NCI-H1417 treated with DMSO at 0.1 percent for 48 hours (cell line): ENCODE measurements at places on chromosomes 16 and 17.

DNA sequence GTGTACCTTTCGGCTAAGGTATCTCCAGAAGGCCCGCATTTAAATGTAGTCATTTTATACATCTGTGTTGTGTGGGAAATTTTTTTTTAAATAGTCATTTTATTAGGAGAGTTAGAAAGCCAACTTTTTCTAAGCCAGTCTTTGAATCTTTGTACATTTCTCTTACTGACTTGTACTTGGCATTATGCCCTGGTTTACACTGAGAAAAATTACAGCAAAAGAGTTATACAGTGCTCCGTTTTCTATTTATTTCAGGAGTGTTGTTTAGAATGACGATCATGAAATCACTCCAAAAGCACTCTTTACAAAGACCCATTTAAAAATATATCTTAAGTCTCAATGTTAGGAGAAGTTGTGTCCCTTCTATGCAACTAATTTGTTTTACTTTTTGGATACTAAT, 91.8 kb downstream of the CYB561 start:
- no peak for DNase-seq

- no peak for DNase-seq
Measured at GRCh38 chr17:43655693-43656255, 5.9 kb downstream of the MEOX1 start.

GRCh38 chr16:11033629-11034420, 89.5 kb downstream of the CLEC16A start:
- no peak for DNase-seq

GRCh38 chr16:1834096-1834495, 7.1 kb downstream of the FAHD1 start:
- DNase-seq: no peak

DNA sequence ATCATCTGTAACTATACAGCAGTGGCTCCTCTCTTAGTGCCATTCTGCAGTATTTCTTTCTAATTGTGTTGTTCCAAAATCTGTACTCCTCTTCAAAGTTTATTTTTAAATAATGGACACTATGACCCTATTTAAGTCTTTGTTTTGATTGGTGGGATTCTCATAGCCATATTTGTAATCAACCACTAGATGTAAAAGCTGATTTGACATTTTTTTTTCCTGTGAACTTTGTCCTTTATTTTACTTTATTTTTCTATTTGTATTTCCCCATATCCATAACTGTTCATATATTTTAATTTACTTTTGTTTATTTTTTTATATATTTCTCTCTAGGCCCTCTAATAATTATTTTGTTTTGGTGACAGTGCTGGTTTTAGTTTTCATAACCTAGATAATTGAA, 544.4 kb downstream of the KCNJ2 start:
- no peak for DNase-seq

- no peak for DNase-seq
Measured at GRCh38 chr17:31806921-31807320, 52.1 kb downstream of the COPRS start.

DNA sequence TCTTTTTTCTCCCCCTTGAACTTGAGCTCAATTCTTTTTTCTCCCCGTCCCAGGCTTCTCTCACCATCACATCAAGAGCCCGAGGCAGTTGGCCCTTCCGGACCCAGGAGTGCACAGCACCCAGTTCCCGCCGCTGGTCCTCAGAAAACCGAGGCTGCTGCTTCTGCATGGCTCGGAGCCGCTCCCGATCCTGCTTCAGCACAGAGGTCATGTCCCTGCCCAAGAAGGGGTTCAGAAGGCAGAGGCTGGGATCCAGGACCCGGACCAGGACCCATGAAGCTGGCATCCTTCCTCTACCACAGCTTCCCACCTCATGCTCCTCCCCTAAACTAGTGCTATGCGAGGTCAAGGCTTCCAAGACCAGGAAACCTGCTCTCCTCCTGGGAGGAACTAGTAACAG, 10.5 kb downstream of the PER1 start:
- DNase-seq: no peak

GRCh38 chr17:78255953-78256706, 24.7 kb downstream of the TMEM235 start:
- no peak for DNase-seq

DNA sequence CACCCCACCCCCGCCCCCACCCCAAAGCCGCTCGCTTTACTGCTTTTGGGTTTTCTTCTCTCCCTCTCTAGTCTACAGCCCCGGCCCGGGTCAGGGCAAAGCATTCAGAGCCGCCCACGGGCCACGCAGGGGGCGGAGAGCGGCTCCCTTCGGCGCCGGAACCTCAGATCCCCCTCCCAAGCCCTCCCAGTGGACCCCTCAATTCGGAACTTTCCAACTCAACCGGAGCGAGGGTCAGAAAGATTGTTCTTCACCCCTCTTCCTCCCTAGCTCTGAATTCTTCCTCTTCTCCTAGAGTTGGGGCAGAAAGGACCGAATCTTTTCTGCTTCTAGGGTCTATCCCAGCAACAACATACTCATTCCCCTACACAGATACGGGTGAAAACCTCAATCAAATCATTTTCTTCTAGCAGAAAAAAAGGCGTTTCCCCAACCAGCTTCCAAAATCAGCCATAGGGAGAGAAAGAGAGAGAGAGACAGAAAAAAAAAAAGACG, 1.0 kb downstream of the HOXB2 start:
- DNase-seq: no peak

- DNase-seq: no peak
Measured at GRCh38 chr16:2278956-2279800, 11.3 kb upstream of the RNPS1 start.

DNA sequence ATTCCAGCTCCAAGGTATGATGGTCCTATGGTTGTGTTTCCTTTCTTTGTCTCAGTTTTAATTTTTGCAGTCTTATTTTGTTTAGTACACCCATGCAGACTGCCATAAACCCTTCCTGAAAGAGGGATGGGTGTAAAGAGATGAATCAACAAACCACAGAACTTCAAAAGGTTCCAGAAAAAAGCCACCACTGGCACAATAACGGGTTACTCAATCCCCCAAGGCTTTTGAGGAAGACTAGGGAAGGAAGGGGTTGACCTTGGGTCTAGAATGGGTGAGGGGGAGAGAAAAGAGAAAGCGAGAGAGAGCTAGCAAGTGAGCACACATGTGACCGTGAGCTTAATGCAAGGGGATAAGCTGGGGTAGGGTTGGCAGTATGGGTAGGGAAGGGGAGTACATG, 168.1 kb downstream of the XYLT1 start:
- no peak for DNase-seq

- DNase-seq: no peak
Measured at GRCh38 chr16:61721544-61721943, 314.7 kb downstream of the CDH8 start.

DNA sequence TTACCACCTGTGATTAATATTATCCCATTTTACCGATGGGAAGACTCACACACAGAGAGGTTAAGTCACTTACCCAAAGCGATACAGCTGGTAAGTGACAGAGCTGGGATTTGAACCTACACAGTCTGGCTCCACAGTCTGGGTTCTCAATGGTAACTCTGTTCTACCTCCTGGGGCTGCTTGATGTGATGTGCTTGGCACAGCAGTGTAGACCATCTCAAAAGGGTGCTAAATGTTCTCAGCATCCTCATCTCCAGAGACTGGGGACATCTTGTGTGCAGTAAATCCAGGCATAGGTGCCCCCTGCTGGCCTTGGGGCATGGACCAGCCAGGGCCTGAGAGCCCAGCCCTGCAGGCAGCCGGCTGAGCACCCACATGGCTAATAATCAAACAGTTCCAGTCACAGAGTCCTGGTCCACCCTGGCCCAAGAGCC, 15.4 kb upstream of the KATNB1 start:
- DNase-seq: no peak

GRCh38 chr17:45312477-45313420, 4.1 kb downstream of the MAP3K14 start:
- no peak for DNase-seq

DNA sequence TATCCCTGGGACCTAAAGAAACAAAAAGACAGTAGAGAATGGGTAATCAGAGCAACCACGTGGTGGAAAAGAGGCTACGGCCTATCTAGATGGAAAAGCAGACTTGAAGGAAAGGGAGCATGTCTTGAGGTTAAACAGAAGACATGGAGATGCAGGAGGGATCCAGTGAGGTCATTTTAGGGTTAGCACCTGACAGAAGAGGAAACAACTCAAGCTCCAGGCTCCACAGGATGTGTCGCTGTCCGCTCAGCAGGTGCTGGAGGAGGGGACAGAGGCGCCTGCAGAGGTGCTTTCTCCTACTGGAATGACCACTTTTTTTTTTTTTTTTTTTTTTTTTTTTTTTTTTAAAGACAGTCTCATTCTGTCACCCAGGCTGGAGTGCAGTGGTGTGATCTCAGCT, 47.5 kb upstream of the CLEC3A start:
- DNase-seq: no peak

DNA sequence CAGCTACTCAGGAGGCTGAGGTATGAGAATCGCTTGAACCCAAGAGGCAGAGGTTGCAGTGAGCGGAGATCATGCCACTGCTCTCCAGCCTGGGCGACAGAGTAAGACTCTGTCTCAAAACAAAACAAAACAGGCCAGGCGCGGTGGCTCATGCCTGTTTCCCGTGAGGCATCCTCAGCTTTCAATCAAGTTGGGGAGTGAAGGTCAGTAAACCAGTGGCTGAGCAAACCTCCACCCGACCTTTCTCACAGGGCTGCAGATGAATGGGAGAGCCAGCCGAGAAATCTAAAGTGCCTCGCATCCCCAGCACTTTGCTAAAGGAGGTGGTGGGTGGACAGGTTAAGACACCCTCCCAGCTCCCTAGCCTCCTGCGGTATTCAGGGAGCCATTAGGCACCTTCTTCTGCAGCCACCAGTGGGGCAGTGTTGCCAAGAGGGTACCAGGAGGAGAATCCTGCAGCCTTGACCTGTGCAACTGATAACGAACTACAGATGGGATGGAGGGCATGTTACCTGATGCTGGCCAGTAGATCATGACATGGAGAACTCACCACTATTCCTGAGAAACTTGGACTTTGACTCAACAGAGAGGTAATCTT, 59.0 kb downstream of the KPNA2 start:
- DNase-seq: no peak
